ENCODE measurements at places on chromosomes 11 and 22.

DNA sequence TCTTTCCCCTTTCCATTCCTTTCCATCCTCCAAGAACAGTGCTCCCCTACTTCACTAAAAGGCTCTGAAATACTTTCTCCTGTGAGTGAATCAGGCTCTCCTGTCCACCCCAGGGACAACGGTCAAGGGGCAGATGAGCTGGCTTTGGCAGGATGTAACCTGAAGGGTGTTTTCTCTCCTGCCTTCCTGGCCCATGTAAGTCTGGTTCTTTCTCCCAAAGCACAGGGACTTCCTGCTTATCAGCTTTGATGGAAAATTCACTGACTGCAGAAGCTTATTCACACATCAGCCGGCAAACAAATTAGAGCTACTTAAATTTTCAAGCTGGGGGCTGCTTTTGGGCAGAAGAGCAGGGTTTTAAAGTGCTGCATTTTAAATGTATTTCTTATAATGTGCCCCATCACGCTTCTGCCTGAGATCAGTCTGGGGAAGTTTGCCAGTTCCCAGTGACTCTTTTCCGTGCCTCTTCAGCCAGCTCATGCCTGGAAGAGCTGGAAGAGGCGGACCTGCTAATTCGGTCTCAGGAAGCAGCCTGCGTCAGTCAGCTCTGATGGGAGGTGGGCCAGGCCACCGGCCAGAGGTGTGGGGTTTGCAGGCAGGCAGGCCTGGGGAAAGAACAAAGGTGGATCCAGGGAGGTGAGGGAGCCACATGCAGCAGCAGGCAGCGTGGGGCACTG is 140.4 kb upstream of the TBCEL start:
- no peak for DNase-seq

GRCh38 chr11:34633990-34634693 is 13.2 kb downstream of the EHF start:
- DNase-seq: no peak

DNA sequence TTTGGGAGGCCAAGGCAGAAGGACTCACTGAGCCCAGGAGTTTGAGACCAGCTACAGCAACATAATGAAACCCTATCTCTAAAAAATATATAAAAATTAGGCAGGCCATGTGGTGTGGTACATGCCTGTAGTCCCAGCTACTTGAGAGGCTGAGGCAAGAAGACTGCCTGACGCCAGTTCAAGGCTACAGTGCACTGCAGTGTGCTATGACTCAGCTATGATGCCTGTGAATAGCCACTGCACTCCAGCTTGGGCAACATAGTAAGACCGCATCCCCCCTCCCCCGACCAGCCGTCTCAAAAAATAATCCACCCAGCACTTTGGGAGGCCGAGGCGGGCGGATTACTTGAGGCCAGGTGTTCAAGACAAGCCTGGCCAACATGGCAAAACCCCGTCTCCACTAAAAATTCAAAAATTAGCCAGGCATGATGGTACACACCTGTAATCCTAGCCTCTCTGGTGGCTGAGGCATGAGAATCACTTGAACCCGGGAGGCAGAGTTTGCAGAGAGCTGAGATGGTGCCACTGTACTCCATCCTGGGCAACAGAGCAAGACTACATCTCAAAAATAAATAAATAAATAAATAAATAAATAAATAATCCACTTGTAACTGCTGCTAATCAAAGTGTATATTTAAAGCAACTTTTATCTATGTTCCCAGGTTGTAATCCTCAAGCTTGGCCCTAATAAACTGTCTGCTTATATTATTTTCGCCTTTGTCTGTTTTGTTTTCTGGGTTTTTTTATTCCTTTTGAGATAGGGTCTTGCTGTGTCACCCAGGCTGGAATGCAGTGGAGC is 7.8 kb downstream of the HPS5 start:
- DNase-seq: no peak

- no peak for DNase-seq
These were observed 1.2 kb downstream of the ALDH3B1 start for GRCh38 chr11:68011051-68011943.

DNA sequence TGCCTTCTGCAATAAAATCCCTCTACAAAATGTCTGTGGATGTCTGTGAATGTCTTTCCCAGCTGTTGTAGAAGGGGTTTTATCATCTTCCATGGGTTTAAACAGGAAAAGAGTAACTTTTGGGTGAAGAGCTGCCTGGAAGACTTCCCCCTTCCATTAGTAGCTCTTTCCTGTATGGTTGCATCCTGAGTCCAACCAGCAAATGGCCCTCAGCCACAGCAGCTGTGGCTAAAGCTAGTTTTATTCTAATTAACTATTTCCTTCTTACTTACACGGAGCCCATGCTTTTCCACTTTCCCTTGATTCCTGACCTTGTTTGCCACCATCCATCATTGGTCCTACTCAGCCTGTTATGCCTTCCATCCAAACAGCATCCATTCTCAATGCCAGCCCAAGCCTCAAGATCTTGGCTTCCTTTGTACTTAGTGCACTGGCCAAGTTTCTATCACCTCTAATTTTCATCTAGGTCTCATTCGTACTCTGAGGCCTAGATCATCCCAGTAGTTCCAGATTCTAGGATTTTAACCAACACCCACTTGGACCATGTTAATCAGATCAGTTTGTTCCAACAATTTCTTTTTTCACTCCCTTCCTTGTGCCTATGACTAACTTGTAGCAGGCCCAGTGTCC is 41.5 kb upstream of the CADM1 start:
- DNase-seq: no peak

DNA sequence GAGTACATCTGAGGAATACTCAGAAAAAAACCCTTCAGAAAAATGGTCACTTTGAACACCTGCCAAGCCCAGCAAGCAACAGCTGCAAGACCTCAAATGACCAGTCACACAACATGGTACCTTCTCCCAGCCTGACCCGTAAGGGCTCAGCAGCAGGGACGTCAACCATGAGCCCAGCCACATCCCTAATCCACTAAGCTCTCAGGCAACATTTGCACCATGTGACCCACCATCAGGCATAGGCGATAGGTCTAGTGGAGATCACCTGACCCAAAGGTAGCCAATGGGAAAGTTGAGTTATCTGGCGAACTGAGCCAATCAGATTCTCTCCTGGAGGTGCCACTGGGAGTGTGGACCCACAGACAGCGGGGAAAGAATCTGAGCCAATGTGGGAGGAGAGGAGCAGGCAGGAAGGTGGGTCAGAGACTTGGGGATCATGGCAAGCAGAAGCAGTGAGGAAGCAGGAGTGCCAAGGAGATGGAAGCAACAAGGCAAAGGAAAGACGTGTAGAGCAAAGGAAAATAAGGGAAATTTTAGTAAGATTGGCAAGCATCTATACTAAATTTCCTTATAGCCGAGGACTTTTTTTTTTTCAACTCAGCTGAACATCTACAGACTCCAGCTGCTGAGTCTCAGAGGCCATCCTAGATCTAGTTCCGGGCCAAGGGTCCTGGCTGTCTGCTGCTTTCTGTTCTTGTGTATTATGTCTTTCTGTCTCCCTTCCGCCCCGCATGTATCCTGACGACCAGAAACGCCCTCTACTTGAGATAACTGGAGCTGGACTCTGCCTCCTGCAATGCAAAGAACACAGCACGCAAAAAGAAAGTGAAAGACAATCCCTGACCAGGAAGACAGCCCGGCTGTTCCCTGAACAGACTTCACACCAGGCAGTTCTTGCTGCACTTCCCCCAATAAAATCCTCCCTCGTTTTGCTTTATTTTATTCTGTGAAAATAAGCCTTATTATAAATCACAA is 11.0 kb upstream of the PLAAT2 start:
- DNase-seq: peak; percentile 9

DNA sequence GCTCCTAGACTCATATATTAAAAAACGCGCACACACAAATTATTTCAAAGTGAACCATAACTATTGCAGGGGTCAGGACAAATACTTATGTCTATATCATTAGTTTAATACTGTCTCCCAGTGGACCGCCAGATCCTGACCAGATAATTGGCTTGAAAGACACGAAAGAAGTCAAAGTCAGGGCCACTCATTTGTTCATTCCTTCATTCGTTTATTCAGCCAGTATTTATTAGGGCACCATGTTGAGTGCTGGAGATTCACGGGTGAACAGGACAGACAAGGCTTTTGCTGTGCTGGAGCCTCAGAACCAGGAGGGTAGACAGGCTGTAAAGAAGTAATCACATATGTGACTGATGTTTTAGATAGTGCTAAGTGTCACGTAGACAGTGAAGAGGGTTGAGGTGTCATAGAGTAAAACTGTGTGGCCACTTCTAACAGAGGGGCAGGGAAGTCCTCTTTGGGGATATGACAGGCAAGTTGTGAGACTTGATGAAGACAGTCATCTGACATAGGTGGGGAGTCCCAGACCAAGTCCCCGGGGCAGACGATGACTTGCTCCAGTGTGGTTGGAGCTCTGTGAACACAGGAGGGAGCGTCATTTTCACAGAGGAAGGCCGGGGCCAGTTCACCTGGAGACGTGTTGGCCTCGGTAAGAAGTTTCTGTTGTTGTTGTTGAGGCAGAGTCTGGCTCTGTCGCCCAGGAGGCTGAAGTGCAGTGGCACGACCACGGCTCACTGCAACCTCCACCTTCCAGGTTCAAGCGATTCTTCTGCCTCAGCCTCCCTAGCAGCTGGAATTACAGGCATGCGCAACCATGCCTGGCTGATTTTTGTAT is 25.9 kb downstream of the RBX1 start:
- no peak for DNase-seq

DNA sequence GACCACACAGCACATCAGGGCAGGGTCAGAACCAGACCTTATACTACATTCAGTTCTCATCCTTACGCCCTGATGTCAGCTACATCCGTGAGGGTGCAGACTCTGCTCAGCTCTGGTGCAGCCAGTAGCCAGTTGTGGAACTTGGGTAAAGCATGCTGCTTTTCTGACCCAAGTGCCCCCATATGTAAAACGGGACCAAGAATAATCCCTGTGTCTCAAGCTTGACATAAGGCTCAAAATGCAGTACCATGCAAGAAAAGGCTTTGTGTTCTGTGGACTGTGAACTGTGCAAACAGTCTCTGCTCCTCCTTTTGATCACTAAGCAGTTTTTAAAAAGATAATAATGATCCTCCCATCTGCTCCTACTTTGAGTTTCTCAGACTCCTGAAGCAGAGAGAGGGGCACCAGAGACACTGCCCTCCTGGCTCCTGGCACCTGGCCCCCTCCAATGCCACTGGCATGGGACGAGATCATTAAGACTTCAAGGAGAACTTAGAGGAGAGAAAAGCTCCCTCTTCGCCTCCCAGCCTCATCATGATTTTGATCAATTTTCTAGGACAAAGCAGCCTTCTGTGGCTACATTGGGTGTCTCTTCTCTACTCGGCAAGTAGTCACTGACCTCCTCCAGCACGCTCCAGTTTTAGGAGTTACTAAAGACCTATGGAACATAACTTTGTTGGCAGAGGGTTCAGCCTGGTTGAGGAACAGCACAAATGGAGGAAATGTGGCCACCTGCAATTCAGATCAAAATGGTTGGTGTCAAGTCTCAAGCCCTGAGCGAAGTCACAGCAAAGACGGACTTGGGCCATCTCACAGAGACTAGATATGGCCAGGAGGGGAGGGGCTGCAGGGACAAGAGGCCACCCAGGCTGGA is 23.9 kb downstream of the IL10RA start:
- no peak for DNase-seq

DNA sequence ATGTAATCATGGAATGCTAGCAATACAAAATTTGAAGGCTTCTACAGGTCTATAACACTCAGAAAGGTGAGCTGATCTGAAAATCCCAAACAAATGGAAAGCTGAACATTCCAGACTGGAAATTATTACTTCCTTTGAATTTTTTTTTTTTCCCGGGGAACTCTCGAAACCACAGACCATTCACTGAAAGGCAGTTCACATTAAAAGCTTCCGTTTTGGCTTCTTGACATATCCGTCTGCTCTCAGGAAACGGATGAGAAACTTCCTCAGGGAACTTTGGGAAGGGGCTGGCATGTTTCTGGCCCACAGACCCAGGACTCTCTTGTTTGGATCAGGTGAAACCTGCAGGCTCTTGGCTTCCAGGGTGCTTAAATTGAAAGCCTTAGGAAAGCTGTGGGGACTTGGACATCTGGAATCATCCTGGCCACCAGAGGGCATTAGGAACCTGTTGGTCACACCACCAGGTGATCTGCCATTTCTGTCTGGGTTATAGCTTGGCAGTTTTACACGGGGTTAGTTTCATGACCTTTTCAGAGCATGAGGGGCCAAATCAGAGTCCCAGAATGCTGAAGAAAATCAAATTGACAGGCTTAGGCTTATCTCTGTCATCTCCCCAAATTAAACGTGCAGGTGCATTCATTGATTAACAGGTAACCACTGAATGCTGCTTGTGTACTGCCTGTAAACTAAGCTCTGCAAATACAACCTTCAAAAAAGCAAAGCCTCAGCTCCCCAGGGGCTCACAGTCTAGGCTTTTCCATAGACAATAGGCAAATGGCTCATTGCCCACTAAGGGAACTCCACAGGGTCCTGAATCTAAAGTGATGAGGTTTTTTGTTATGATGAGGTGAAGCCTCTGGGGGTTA is 22.7 kb upstream of the GRAMD1B start:
- DNase-seq: peak; percentile 58

DNA sequence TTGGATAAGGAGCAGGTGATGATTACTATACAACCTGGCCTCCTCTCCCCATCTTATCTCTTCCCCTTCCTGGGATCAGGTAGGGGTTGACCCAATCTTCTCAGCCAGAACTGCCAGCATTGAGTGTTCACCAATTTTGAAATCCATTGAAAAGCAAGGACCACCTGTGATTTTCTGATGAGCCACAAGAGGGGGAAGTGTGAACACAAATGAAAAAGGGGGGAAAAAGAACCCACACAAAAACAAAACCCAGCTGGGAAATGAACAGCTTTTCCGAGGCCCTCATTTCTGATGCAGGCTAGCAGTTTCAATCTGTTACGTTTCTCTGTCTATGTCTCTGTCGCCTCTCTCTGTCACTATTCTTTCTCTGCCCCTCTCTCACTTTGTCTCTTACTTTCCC is 161.9 kb downstream of the INSC start:
- no peak for DNase-seq

DNA sequence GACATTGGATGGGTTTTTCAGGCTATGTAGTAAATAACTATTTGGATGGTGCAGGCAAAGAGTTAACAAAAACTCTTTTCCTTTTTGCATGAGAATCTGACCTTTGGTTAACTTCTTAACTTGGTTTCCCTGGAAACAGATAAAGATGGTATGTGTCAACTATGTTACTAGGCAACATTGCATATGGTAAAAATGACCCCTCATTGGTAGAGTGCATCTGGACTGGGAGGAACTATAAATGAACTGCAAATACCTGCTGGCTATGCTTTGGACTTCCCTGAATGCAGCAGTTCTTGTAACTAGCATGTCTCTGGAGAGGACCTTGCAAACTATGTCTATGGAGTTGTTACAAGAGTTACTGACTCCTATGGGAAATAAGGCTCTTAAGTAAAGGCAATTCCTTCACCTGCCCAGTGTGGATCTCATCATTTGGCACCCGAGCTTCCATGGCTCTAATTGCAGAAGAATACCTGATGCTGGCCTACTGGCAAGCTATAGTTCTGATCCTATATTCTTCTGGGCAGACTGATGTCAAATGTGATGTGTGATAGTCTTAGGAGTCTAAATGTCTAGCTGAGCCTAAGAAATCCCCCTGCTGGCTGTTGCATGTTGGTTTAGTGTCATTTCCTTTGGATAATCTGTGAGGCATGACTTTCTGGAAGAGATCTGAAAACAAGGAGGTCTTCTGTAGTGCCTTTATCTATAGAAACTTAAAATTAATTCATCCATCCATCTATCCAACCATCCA is 126.7 kb upstream of the MTMR2 start:
- DNase-seq: no peak
